GF-D8 (cell line): ENCODE measurements at places on chromosomes 3 and 15.

GRCh38 chr15:46126581-46126980 is 491.8 kb downstream of the SQOR start:
- no peak for DNase-seq

DNA sequence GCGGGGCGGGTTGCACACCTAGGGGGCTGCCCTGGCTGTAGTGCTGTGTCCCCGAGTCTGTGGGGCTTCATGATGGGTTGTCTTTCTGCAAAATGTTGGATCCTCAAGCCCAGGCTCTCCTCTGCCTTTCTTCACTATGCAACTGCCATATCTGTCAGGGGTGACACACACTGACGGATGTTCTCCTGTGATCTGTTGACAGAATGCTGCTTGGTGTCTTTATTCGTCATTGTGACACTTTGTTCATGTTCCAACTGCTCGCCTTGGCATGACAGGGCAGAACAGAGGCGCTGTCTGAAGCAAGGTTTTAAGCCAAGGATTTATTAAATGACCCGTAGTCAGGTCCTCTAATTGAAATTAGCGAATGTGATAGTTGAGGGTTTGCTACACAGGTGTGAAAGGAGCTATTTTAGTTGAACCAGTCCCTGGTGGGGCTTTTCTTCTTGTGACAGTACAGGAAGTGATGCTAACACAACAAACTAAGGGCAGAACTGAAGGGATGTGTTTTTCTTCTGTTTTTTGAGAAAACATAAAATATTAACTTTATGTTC is 173.4 kb downstream of the MCTP2 start:
- DNase-seq, result no peak

GRCh38 chr15:72068856-72069255 is 49.1 kb downstream of the MYO9A start:
- no peak for DNase-seq

DNA sequence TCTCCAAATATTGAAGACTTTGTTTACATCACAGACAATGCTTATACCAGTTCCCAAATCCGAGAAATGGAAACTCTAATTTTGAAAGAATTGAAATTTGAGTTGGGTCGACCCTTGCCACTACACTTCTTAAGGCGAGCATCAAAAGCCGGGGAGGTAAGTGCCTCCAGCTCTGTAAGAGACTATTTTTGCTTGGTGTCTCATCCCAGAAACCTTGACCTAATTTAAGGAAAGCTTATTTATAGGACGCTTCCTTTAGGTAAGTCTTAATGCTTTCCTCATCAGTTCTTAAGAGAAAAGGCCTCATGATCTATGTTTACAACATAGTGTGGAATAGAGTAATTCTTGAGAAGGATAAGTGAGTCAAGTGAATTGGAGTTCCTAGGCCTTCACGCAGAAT is 11.8 kb downstream of the CCNB2 start:
- DNase-seq, result no peak

DNA sequence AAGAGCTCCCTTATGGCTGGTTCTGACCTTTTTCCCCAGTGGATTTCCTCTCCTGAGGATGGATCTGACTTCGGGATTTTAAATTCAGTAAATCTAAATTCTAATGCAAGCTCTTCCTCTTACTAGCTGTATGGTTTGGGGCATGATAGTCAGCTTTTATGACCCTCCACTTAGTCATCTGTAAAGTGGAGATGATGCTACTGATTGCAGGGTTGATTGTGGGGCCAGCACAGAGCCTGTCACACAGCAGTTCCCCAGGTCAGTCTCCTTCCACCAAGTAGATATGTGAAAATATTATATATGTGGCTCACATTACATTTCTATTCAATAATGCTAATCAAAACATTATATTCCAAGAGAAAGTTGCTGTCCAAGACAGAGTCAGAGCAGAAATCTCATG is 141.3 kb upstream of the UBE2E1 start:
- DNase-seq, result no peak

- DNase-seq, result no peak
Observed at GRCh38 chr3:127858937-127859336, 36.6 kb upstream of the MGLL start.

DNA sequence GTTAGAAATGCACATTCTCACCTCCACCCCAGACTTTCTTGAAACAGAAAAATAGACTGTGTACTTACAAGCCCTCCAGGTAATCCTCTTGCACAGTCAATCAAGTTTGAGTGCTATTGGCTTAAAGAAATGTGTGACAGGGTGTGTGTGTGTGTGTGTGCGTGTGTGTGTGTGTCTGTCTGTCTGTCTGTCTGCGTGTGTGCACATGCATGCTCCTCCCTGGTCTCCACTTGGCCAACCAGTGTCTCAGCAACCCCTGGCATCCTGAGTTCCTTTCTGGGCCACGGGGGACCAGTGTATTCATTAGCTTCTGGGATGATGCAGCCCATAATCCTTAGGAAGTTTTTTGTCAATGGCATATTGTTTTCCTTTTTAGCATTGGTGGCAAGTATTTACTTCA is 128.8 kb upstream of the IL12A start:
- no peak for DNase-seq

DNA sequence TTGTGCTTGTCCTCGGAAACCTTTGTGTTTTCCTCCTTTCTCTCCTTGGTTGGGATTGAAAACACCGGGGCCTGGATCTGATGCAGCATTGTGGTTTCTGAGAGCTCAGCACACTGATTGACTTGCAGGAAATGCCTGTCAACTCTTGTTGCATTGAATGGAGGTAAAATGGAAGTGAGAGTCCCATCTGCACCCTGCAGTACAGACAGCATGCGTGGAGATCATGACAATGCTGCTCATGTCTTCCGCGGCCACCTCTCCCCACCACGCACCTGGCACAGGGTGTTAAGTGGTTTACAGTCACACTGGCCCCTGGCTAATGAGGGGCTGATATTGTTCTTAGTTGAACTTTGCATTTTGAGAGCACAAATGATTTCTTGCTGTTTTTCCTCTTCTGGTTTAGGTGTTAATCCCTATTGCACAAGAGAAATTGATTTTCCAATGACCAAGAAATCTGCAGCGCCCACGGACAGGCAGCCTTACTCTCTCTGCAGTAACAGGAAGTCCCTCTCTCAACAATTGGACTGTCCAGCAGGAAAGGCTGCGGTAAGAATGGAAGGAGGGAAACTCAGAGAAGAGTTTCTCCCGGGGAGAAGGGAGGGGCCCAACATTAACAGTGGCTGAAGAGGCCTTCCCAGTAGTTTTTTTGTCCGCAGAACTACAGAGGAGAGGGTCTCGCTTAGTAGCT is 58.5 kb downstream of the STARD5 start:
- no peak for DNase-seq

- DNase-seq, result no peak
Observed at GRCh38 chr3:135127946-135128470, 332.9 kb downstream of the EPHB1 start.

DNA sequence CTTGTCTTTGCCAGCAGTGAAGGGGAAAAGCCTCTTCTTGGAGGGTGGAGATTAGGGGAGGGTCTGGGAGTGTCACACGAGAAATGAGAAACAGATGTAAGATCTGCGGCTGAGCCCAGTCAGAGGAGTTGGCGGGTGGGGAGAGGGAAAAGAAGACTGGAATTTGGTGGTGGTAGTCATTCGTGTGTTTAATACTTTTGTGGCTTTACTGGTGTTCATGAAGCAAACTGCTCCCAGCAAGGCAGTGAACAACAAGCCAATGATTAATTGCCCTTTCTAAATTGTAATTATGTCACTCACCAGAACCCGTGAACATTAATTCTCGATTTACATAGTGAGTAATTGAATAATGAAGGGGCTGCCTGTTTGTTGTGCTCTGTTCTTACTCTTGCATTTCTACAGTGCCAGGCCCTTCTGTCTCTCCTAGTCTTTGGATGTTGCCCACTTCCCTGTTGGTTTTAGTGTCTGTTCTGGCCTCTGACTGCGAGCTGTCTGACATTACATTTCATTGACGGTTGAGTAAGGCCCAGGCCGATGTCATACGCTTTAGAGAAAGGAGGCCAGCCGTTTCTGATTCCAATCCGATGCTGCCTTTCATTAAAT is 78.0 kb downstream of the CHCHD6 start:
- no peak for DNase-seq

DNA sequence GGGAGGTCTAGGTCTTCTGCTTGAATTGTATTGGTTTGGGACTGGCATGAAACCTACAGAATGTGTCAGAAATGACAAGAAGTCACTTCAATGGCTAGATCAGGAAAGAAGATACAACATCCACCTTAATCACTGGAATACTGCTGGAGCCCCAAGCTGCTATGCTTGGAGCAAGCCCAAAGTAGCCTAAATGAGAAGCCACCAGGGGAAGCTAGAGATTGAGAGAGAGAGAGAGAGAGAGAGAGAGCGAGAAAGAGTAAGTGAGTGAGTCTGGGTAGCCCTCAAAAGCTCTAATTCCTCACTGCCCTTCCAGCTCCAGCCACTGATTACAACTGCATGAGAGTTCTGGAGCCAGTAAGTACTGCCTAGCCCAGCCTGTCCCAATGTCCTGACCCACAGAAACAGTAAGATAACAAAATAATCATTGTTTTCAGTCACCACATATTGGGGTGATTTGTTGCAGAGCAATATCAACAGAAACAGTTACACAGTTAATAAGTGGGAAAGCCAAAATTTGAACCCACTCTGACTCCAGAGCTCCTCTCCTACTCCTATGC is 529.2 kb upstream of the GOLIM4 start:
- no peak for DNase-seq

- DNase-seq, result no peak
Observed at GRCh38 chr3:141103067-141103466, 51.9 kb downstream of the SPSB4 start.

- DNase-seq, result no peak
Observed at GRCh38 chr15:45801543-45801942, 166.7 kb downstream of the SQOR start.

DNA sequence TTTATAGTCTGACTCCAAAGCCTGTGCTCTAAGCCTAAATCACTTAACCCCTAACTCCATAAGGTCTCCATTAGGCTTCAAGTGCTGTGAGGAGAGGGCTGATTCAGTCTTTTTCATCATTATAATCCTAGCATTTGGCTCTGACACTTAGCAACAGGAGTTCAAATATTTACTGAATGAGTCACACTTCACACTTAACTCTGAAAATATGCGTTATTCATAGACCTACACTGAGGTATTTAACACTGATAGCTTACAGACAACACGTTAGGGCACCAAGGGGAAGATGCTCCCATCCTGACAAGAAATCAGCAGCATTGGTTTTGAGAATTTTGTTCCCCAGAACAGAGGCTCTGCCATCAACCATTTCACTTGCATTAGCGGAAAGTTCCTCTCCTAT is 53.5 kb downstream of the MSL2 start:
- no peak for DNase-seq

- DNase-seq, result no peak
Observed at GRCh38 chr3:116033516-116033915, 410.2 kb downstream of the GAP43 start.

DNA sequence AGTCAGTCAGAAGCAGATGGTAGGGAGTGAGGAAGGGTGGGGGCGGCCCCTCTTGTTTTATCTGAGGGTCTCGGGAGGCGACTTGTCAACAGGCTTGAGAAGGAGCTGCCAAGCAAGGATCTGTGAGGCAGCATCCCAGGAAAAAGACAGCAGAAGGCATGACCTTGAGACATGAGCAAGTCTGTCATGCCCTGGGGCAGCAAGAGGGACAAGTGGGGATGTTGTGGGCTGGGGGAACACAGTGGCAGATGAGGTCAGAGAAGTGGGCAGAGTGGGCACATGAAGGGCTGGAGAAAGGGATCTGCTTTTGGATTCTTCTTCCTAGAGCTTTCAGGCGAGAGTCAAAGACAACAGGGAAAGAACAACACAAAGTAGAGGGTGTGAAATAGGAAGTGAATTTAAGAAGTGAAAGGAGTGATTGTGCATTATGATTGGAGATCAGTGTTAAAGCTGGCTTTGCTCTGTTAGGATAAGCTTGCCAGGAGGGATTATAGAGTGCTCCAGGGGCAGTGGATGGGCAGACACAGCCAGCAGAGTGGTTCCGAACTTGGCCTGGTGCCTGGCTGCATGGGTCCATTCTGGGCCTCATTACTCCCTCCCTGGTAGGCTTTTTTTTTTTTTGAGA is 73.3 kb downstream of the USP13 start:
- DNase-seq, result no peak

- DNase-seq, result no peak
Observed at GRCh38 chr3:173399044-173399443, 1.5 kb downstream of the NLGN1 start.

DNA sequence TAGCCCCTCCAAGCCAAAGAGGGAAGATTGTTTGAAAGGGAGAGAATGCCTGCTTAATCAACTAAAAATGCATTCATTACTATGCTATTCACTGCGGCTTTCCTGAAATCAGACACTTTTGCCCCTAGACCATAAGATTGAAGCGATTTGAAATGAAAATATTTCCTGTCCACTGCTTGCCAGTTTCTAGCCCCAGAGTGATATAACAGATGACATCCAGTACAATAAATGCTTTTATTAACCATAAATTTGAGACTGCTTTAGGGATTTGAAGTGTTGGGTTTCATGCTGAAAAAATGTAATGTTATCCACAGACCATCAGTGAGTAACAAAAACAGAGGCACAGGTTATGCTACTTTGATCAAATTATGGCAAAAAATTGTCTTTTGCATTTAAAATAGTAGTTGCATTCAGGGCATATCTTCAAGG is 14.1 kb downstream of the IL17RD start:
- DNase-seq, result no peak

- no peak for DNase-seq
Observed at GRCh38 chr3:126351086-126351770, 6.0 kb downstream of the KLF15 start.

DNA sequence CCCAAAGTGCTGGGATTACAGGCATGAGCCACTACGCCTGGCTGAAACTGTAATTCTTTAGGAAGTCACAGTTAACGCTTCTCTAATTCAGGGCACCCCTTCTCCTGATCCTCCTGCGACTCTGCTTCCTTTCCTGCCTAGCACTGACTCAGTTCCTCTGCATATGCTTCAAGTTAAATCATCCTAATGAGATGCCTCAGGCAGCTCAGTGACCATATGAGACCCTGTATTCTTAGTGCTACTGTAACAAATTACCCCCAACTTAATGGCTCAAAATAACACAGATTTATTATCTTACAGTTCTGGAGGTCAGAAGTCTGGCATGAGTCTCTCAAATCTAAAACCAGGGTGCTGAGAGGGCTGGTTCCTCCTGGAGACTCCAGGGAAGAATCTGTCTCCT is 271.8 kb upstream of the LYSMD4 start:
- DNase-seq, result no peak

- no peak for DNase-seq
Observed at GRCh38 chr3:40584625-40585189, 59.9 kb downstream of the ZNF621 start.

- no peak for DNase-seq
Observed at GRCh38 chr3:197730200-197730599, 6.5 kb downstream of the RUBCN start.

GRCh38 chr3:68662176-68662575 is 270.2 kb downstream of the TAFA4 start:
- no peak for DNase-seq

DNA sequence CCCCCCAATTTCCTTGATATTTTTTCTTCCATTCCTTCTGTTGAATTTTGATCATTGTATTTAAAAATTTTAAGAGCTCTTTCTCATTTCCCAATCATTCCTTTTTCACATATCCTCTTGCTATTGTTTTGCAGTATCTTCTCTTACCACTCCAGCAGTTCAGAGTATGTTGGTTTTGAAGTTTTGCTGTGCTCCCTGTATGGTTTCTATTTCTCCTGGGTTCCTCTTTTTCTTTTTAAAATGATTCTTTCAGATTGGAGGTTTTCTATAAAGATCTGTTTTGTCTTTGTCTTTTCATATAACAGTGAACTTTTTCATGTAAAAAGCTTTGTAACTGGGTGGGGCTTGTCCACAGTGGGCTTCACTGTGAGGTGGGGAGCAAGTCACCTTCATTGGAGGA is 12.8 kb downstream of the USP3 start:
- no peak for DNase-seq

- DNase-seq, result no peak
Observed at GRCh38 chr3:118137778-118138177, 896.9 kb downstream of the IGSF11 start.
